ENCODE measurements at places on chromosomes 11 and 22.

DNA sequence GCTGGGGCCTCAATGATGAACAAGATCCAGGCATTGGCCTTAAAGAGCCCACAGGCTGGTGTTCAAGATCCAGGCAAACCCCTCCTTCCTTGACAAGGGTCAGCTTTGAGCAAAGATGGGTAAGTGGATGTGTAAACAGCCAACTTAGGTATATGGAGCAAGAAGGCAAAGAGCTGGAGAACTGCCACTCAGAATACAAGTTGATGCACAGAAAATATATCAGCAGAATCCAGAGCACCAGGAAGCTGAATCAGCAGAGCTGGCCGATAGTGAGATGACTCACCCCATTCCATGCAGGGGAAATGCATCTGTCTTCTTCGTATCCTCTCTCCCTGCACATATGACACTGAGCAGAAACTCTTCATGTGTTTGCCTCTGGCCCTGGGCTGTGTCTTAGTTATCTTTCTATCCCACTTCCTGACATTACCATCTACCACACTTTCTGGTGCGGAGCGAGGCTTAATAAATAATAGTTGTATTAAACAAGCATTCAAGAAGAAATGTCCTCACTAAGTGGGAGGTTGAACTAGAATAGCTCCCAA is 57.8 kb downstream of the ENDOD1 start:
- peak; percentile 83 for DNase-seq

DNA sequence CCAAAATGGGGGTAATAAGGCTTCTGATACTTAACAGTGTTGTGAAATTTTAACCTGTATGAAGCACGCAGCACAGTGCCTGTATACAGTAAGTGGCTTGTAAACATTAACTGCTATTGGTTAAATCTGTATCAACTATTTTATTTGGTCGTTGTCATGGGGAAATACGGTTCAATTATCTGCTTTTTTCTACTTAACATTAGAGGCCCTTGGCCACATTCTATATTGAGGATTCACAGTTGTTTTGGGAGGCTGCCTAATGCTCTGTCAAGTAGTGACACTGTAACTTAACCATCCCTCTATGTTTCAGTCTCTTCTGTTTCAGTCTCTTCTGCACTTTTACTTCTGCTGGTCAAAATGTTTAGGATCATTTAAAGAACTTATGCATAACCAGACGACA is 95.6 kb downstream of the LDLRAD3 start:
- DNase-seq = peak; percentile 10

DNA sequence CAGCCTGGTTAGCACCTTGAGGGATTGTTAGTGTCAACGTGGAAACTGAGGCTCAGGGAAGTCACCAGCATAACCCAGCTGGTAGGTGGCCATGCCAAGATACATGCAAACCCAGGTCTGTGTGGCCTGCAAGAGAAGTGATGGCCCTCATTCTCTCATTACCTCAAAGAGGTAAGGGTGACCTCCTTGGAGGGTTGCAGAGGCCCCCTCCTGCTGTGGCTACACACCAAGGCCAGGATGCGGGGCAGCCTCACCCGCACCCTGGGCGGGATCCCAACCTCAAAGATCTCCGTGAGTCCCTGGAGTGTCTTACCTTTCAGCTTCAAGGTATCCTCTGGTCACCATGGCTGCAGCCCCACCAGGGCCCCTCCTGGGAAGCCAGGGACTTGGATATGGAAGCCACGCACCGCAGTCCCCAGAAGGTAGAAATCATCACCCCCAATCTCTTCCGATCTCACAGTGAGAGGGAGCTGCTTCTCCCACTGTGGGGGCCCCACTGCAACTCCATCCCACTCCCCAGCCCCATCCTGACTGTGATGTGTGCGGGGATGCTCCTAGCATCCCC is 95.4 kb downstream of the MORC2 start:
- no peak for DNase-seq

GRCh38 chr11:122383186-122383585 is 267.2 kb upstream of the BLID start:
- no peak for DNase-seq

DNA sequence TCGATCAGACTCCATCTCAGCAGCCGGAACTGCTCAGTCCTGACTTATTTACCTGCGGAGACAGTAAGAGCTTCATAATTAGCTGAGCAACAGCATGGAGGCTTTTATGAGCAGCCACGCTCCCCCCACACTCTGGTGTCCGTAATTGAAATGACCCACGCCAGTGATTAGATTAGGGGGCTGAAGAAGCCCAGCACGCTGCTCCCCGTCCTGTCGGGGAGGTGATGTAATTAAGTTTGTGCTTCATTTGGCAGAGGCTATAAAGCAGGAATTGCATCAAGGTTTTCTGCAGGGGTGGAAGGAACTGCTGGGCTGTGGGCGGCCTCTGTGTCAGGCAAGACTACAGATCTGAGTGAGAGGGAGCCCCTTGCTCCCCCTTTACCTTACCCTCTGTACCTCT is 22.8 kb upstream of the HTR3A start:
- no peak for DNase-seq
